Tongue (tissue), 3 donors: ENCODE measurements at places on chromosomes 16 and 17. TPM values are rescaled to one million over a fixed set of nuclear protein-coding genes. Genes with fewer than 3 reads are reported as not detected.

Gene CMTM1
- 6.4 TPM for total RNA-seq

Gene KCNJ18
- total RNA-seq = not detected

Gene MYH1
- total RNA-seq = 15.4 TPM

Gene AGRP
- not detected for total RNA-seq

Gene AOC3
- total RNA-seq = 23.0 TPM

Gene CSH2
- not detected for total RNA-seq

Gene ITGAD
- not detected for total RNA-seq

Gene CEP295NL
- 5.9 TPM for total RNA-seq

Gene PGS1
- total RNA-seq = 37.7 TPM
